ENCODE measurements at places on chromosomes 12 and 14.

DNA sequence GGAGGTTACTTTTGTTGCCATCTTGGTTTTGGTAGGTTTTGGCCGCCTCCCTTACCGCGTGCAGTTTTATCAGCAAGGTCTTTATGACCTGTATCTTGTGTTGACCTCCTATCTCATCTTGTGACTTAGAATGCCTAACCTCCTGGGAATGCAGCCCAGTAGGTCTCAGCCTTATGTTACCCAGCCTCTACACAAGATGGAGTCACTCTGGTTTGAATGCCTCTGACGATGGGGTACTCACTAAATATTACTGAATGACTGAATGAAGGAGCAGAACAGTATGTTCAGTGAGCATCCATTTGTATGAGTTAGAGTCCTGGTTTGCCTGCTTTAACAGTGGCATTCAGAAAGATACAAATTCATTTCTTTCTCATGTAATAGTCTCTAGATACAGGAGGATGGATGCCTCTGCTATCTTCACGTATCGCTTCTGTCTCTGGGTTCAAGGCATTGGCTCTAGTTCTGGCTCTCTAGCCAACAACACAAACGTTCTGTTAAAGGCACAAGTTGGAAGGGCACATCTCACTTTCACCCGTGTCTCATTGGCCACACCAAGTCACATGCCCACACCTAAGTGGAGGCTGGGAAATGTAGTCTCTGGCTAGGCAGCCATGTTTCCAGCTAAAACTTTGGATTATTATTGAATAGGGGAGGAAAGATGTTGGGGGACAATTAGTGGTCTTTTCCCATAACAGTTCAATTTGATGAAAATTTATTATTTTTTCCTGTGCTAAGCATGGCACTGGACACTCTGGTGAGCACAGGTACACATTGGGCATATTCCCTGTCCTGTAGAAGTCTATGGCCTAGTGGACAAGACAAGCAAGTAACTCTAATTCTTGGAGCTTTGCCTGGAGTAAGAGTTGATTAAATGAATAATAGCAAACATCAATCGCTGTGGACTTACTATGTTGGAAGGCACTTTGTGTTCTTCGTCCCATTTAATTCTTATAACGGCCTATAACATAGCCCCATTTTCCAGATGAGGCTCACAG, 75.2 kb upstream of the RPH3A start:
- no peak for DNase-seq

GRCh38 chr14:101289230-101289690, 272.0 kb upstream of the DIO3 start:
- no peak for DNase-seq

DNA sequence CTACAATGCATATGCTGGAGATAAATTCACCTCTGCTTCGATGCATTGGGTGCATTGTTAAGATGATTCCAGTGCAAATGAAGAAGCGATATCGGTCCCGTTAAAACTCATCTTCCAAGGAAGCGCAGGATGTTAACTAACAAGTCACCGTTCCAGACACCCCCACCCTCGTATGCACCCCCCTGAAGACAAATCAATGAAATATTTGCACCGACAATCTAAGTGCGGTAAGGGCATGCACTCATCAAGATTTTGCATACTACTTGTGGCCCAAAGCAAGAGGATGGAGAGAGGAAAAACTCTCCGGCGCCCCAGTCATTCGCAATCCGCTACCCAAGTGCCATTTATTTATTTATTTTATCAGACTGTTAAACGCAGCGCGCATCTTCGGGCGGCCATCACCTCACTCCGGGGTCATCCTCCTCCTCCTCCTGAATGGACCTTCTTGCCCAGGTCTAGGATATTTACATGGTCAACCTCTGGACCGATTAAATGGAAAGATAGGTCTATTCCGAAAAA, 1.2 kb downstream of the NOVA1 start:
- DNase-seq = no peak

GRCh38 chr14:77659831-77660230, 43.4 kb upstream of the SPTLC2 start:
- DNase-seq = no peak

- DNase-seq = no peak
Observed at GRCh38 chr12:115210533-115211252, 526.7 kb upstream of the TBX3 start.

GRCh38 chr12:24252602-24253001, 303.1 kb upstream of the SOX5 start:
- DNase-seq = no peak

DNA sequence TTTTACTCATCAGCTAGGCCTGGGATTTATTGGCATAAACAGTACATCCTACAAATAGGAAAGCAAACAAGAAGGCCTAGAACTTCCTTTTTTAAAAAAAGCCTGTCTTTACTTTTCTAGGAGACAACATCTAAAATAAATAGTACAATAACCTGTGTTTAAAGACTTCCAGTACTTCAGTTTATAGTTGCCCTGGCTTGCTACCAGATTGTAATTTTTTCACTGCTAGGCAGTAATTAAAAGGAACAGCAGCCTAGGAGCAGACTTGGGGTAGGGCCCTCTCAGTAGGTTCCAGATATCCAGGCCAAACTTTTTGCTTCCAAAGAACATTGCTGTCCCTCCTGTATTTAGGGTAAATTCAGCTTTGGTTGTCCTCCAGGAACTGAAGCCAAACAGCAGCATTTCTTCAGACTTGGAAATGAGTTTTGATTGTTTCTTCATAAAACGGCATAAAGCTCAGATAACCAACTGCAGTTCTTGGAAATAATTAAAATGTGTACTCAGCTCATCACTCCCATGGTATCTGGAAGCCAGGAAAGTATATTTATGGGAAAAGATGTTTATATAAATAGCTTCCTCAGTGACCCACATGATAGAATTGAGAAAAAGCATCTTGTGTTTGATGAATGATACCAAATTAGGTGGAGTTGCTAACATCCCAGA, 61.7 kb downstream of the PPP1R36 start:
- no peak for DNase-seq

All from fibroblast of the conjunctiva (primary cell).